Activated CD4-positive, alpha-beta T cell treated with anti-CD3 and anti-CD28 coated beads, Interleukin-2, amount 10 ng/mL, durations not matched to agents 24 days and 14 days (primary cell): ENCODE measurements at places on chromosomes 7 and 10. TPM values are rescaled to one million over a fixed set of nuclear protein-coding genes. Genes with fewer than 3 reads are reported as not detected.
A peak's percentile ranks its signal among the peaks of the same experiment; 100 is the strongest.

GRM8 gene
- not detected in 2 replicates for total RNA-seq

TEX47 gene
- total RNA-seq: not detected in 2 replicates

- H3K4me1 ChIP-seq: peaks cover 2% of the 10 kb centered on the region
- H3K36me3 ChIP-seq: no peaks in the 10 kb centered on the region
- no peak overlapping the region for H3K27ac ChIP-seq
Measured at GRCh38 chr10:129952378-129953118, 11.5 kb downstream of the EBF3 start.

GRCh38 chr7:63080406-63080805 is 918.2 kb upstream of the ZNF722 start:
- no peaks in the 10 kb centered on the region for H3K27me3 ChIP-seq
- H3K4me1 ChIP-seq: no peaks in the 10 kb centered on the region
- DNase-seq: no peak
- no peak overlapping the region for H3K4me3 ChIP-seq
- H3K36me3 ChIP-seq: no peaks in the 10 kb centered on the region
- H3K27ac ChIP-seq: no peak overlapping the region

NKX1-2 gene
- not detected in 2 replicates for total RNA-seq

GRCh38 chr10:104025524-104025923 is 58.6 kb downstream of the SLK start:
- DNase-seq: no peak
- H3K4me1 ChIP-seq: peaks cover 2% of the 10 kb centered on the region
- H3K27ac ChIP-seq: no peak overlapping the region
- H3K36me3 ChIP-seq: peaks cover 52% of the 10 kb centered on the region
- H3K27me3 ChIP-seq: no peaks in the 10 kb centered on the region
- no peak overlapping the region for H3K4me3 ChIP-seq

MRLN gene
- 0.82 TPM in 1 of 2 replicates, not detected in the other for total RNA-seq

DNA sequence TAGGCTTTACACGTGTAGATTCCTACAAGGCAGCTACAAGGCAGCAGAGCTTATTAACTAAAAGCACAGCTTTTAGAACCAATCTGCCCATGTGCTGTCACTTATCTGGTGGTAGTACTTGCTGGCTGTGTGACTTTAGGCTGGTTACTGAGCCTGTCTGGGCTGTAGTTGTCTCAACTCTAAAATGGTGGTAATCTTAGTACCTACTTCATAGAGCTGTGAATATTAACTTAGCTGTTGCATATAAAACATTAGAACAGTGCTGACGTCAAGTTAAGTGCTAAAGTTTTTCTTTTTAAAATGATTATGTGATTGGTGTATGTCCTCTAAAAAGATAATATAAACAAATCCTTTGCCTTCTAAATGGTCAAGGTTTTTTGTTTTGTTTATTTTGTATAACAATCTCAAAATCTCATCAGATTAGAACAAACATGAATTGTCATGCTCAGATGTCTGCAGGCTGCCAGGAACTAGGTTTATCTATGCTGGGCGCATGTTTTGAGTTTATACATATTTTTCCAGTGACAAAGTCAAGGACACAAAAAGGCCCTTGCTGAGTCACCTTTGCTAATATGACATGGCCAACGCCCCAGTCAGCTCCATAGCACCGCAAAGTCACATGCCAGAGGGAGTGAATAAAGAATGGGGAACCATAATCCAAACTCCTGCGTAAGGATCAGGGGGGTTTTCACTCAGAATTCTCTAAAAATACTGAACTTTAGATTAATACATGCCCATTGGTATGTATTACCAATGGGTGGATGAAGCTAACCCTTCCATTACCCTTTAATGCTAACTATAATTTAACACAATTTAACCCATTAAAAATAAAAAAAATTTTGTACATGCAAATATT is 39.8 kb upstream of the ARL4A start:
- H3K4me3 ChIP-seq: no peak overlapping the region
- H3K36me3 ChIP-seq: no peaks in the 10 kb centered on the region
- peaks cover 2% of the 10 kb centered on the region for H3K27me3 ChIP-seq
- H3K4me1 ChIP-seq: no peaks in the 10 kb centered on the region

AZGP1 gene
- not detected in 2 replicates for total RNA-seq

DNA sequence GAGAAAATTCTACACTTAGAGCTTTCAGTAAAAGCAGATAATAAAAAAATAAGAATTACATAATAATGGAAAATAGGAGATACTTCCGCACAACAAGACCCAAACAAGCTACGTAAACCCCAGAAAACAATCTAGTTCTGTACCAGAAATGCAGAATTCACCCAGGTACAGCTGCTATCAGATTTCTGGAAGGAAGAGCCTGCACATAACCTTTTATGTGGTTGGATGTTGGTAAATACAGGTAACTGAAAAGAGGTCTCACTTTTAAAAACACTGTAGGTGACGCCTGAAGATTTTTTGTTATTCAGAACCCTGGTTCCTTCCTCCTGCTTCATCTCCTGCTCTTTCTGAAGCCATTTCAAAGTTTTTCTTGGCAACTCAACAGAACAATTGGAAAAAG is 29.9 kb downstream of the PANK1 start:
- H3K27me3 ChIP-seq: peaks cover 2% of the 10 kb centered on the region
- H3K27ac ChIP-seq: no peak overlapping the region
- H3K4me3 ChIP-seq: no peak overlapping the region
- H3K4me1 ChIP-seq: peaks cover 20% of the 10 kb centered on the region
- peaks cover 8% of the 10 kb centered on the region for H3K36me3 ChIP-seq

PTPRE gene
- total RNA-seq: 33.6 and 35.8 TPM in 2 replicates

GRCh38 chr7:108097703-108098102 is 32.5 kb downstream of the LAMB4 start:
- no peaks in the 10 kb centered on the region for H3K36me3 ChIP-seq
- no peak overlapping the region for H3K4me3 ChIP-seq

GPR26 gene
- not detected in 2 replicates for total RNA-seq

DNA sequence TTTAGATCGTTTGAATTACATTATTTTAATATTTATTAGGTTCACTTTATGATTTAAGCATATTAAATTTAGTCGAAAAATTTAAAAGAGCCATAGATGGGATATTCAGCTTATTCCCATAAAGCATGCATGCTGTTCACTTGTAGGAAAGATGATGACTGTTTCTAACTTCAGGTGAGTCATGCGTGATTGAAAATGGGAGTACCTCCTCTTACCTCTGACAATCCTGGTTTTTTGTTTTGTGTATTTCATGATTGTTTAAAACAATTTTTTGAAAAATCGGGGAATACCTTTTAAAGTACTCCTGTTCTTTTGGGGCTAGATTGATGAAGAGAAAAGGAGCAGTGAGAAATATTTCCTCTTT is 1.4 kb downstream of the TNKS2 start:
- H3K27ac ChIP-seq: peak overlapping the region; percentile 65
- DNase-seq: no peak
- peaks cover 41% of the 10 kb centered on the region for H3K36me3 ChIP-seq
- no peaks in the 10 kb centered on the region for H3K27me3 ChIP-seq
- H3K4me3 ChIP-seq: peak overlapping the region; percentile 96

DNA sequence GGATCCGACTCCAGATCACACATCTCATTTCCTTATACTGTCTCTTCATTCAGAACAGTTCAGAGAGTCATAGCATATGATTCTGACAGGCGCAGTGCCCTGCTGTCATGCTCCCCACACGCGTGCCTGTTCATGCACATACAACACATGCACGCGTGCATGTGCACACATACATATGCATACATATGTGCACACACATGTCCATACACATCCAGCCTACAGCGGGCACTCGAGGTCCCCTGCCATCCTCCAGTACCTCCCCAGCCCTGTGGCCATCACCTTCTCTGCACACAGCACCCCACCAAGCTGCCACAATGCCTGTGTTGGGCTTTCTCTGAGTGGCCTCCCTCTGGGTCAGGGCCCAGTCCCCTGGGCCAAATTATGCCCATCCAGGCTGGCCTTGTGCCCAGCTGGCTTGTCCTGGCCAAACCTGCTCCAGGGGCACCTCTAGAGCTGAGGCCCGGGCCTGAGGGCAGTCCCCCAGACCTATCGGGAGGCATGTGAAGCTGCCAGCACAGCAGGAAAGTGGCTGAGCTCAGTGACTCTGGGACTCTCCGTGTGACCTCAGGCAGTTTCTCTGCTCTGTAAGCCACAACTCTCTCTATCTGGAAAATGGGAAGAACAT is 49.4 kb upstream of the RET start:
- no peak overlapping the region for H3K27ac ChIP-seq
- no peaks in the 10 kb centered on the region for H3K36me3 ChIP-seq
- no peak for DNase-seq
- H3K4me3 ChIP-seq: no peak overlapping the region
- no peaks in the 10 kb centered on the region for H3K27me3 ChIP-seq

- DNase-seq: no peak
- H3K27me3 ChIP-seq: peaks cover 2% of the 10 kb centered on the region
- H3K4me1 ChIP-seq: peaks cover 74% of the 10 kb centered on the region
- H3K27ac ChIP-seq: peak overlapping the region; percentile 60
Measured at GRCh38 chr7:21943436-21943835, 2.3 kb downstream of the CDCA7L start.

- H3K4me3 ChIP-seq: no peak overlapping the region
- peaks cover 15% of the 10 kb centered on the region for H3K36me3 ChIP-seq
- H3K27me3 ChIP-seq: no peaks in the 10 kb centered on the region
- DNase-seq: no peak
- peaks cover 9% of the 10 kb centered on the region for H3K4me1 ChIP-seq
- H3K27ac ChIP-seq: no peak overlapping the region
Measured at GRCh38 chr10:102335184-102335583, 60.3 kb upstream of the NFKB2 start.

DNA sequence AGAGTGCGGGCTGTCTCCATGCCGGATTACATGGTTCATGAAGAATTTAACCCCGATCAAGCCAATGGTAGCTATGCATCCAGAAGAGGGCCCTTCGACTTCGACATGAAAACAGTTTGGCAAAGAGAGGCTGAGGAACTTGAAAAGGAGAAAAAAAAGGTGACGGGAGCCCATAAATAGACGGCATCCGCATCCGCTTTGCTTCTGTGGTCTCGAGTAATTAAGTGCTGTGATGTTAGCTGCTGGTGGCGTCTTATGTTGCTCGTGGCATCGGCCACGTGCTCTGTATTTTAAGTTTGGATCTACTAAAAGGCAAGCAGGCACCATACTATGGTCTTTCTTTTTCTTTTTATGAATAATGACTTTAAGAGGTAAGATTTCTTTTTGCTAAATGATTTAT is 11.1 kb downstream of the C7orf57 start:
- H3K4me3 ChIP-seq: no peak overlapping the region
- DNase-seq: peak; percentile 62
- H3K36me3 ChIP-seq: no peaks in the 10 kb centered on the region

DNA sequence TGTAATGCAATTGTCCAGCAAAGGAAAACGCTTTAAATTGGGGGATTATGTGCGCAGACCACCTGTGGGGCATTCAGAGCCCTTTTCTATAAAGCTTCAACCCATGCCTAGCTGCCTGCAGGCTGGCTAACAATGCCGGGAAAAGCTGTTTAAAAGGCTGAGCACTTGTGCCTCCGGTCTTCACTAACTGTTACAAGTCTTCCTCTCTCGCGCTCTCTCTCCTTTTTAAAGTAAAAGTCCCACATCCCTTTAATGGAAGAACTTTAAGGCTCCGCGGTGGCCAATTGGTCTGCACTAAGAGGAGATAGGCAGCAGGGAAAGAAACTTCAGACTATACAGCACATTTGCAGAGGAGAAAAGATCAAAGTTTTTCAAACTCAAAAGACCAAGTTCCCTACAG is 4.6 kb downstream of the FZD8 start:
- no peak for DNase-seq
- H3K36me3 ChIP-seq: no peaks in the 10 kb centered on the region
- peaks cover 2% of the 10 kb centered on the region for H3K4me1 ChIP-seq
- H3K4me3 ChIP-seq: no peak overlapping the region
- H3K27ac ChIP-seq: no peak overlapping the region

AKR1C4 gene
- total RNA-seq: not detected in 2 replicates

GRCh38 chr10:71984809-71985388 is 20.7 kb downstream of the CHST3 start:
- H3K27me3 ChIP-seq: peaks cover 3% of the 10 kb centered on the region
- H3K27ac ChIP-seq: peak overlapping the region; percentile 12
- no peak for DNase-seq
- no peak overlapping the region for H3K4me3 ChIP-seq
- H3K36me3 ChIP-seq: no peaks in the 10 kb centered on the region

DNA sequence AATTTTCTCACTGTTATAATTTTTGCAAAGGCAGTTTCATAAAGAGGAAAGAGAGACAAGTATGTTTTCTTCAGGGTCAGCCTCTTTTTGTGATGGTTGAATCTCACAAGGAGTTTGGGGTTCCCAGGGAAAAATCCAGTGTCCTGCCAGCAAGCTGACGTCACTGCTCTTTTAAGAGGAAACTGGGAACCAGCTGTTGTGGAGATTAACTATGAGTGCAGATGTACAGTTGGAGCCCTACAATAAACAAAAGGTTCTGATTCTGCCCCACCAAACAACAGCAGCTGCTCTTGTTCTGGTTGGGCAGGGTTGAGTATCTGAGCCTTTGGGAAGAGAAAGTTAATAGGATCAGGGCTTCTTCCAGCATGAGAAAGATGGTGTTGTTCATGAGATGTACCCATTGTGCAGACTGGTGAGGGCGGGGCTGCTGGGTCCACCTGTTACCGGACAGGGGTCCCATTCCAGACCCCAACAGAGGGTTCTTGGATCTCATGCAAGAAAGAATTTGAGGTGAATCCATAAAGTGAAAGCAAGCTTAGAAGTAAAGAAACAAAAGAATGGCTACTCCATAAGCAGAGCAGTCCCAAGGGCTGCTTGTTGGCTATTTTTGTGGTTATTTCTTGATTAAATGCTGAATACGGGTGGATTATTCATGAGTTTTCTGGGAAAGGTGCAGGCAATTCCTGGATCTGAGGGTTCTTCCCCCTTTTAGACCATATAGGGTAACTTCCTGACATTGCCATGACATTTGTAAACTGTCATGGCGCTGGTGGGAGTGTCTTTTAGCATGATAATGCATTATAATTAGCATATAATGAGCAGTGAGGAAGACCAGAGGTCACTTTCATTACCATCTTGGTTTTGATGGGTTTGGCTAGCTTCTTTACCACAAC is 12.5 kb downstream of the PRF1 start:
- DNase-seq: no peak
- peaks cover 2% of the 10 kb centered on the region for H3K36me3 ChIP-seq
- peaks cover 6% of the 10 kb centered on the region for H3K27me3 ChIP-seq
- peaks cover 44% of the 10 kb centered on the region for H3K4me1 ChIP-seq
- H3K27ac ChIP-seq: no peak overlapping the region
- no peak overlapping the region for H3K4me3 ChIP-seq

RAMP3 gene
- not detected in 2 replicates for total RNA-seq

- no peaks in the 10 kb centered on the region for H3K27me3 ChIP-seq
- DNase-seq: no peak
- H3K36me3 ChIP-seq: no peaks in the 10 kb centered on the region
- peaks cover 12% of the 10 kb centered on the region for H3K4me1 ChIP-seq
- no peak overlapping the region for H3K27ac ChIP-seq
Measured at GRCh38 chr7:2015251-2015871, 217.4 kb downstream of the MAD1L1 start.
